ENCODE measurements at places on chromosomes 12 and 14. TPM values are rescaled to one million over a fixed set of nuclear protein-coding genes. Genes with fewer than 3 reads are reported as not detected.

ENDOU gene
- polyA plus RNA-seq: 101 TPM

KLRB1 gene
- 0.81 TPM for polyA plus RNA-seq

ANG gene
- polyA plus RNA-seq: 8.4 TPM

KRT2 gene
- 0.12 TPM for polyA plus RNA-seq

TROAP gene
- polyA plus RNA-seq: 14.0 TPM

SLC4A8 gene
- 0.05 TPM for polyA plus RNA-seq

TTC6 gene
- 0.27 TPM for polyA plus RNA-seq

POTEM gene
- not detected for polyA plus RNA-seq

OR6C2 gene
- polyA plus RNA-seq: not detected

FOXG1 gene
- 0.12 TPM for polyA plus RNA-seq

CIROP gene
- polyA plus RNA-seq: 0.01 TPM

Data from esophagus (tissue), 2 donors.